Activated CD4-positive, CD25-positive, alpha-beta regulatory T cell treated with anti-CD3 and anti-CD28 coated beads, Interleukin-2, amount 50 U/mL, for 16 hours (primary cell): ENCODE measurements at places on chromosomes 1 and 21.

DNA sequence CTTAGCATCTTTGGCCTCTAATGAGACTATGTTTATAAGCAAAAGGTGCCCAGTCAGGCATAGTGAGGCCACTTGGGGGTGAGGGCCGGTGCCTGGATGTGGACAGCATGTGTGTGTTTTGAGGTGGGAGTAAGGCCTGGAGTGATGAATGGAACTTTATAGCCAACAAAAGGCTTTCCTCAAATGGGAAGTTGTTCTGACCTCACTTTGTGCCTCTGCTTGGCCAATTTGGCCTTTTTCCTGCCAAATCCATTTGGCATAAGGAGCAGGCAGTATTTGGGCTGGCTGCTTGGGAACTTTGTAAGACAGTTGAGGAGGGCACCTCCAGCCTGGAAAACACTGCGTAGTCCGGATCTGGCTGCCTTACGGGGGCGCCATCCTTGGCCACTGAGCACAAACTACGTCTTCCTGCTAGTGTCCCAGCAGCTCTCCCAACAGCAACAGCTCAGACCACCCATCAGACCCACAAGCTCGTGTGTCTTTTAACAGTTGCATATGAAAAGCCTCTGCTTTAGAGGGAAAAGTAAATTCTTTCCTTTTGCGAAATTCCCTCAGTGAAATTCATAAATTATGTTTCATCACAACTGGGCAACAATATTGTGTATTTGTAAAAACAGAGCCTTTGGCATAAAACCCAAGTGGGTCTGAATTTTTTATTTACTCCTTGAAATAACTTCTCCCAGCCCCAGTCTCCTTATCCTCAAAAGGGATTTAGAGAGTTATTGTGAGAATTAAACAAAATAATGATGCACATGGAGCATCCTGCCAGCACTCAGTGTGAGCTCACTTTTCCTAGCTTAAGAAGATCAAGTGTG lies 322.9 kb downstream of the DISC1 start:
- DNase-seq: no peak

GRCh38 chr1:84303314-84303830 lies 1.9 kb downstream of the SAMD13 start:
- DNase-seq: no peak

DNA sequence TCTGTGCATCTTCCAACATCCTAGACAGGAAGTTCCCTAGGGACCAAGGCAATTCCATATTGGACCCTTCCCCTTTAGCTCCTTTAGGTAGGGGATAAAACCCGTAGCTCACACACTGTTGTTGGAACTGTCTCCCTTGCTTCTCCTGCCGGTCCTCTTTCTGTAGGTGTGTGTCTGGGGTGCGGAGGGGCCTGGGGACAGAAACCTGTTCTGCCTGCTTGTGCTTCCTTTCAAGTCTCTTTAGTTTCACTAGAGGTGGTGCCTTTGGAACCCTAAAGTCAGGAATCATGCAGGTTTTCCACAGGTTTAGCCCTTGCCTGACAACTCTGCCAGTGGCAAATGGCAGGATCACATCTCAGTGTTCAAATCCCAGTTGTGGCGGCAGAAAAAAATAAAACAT lies 74.6 kb upstream of the PTGFRN start:
- no peak for DNase-seq

DNA sequence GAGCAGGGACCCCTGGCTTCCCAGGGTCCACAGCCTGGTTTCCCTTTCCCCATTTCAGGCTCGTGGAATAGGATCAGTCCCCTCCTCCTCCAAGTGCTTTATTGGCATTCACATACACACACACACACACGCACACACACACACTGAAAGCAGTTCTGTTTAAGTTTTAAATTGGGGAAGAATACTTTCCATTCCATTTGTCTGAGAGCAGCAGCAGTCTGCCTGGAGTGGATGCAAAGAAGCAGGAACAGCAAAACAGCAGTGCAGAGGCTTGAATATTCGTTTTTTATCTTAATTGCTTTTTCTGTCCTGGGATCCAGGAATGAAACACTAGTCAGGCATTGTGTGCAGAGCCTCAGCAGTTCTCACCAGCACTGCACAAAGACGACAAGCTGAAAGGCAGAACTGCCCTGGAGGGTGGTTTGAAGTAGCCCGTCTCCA lies 7.1 kb downstream of the CYB561D1 start:
- no peak for DNase-seq

- DNase-seq: no peak
Measured at GRCh38 chr1:34262023-34262853, 85.5 kb downstream of the C1orf94 start.

DNA sequence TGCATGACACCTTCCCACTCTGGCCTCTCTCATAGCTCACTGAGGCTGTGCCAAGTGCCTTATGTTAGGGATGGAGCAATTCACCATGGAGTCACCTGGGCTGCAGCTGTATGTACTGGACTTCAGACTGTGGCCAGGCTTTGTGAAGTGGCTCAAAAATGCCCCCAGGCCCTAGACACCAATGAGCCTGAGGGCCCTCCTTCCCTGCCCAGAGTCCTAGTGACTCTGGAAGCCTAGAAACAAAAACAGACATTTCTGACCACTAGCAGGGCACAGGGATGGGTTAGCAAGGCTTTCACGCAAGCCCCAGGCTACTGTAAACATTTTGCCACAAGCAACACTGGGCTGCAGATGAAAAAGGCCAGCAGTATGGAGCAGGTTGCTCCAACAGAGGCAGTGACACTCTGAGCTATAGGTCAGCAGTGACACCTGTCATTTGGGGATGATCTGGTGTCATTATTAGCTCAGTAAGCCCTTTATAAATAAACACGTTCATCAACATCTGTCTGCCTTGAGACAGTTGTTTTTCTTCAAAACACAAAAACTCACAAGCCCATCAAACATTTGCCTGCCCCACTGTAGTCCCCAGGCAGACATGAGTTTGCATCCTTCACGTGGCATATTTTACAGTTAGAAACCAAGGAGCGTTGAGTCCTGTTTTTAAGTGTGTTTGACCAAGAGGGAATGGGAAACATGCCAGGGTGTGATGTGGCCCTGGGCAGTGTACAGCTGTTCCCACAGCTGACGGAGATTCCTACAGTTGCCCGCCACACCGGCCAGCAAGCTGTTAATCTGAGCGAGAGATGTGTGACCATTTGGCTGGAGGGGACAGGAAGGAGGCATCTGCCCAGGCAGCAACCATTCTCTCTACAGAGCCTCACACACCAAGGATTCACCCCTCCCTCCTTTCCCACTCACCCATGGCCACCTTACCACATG lies 66.8 kb downstream of the KCNN3 start:
- no peak for DNase-seq

DNA sequence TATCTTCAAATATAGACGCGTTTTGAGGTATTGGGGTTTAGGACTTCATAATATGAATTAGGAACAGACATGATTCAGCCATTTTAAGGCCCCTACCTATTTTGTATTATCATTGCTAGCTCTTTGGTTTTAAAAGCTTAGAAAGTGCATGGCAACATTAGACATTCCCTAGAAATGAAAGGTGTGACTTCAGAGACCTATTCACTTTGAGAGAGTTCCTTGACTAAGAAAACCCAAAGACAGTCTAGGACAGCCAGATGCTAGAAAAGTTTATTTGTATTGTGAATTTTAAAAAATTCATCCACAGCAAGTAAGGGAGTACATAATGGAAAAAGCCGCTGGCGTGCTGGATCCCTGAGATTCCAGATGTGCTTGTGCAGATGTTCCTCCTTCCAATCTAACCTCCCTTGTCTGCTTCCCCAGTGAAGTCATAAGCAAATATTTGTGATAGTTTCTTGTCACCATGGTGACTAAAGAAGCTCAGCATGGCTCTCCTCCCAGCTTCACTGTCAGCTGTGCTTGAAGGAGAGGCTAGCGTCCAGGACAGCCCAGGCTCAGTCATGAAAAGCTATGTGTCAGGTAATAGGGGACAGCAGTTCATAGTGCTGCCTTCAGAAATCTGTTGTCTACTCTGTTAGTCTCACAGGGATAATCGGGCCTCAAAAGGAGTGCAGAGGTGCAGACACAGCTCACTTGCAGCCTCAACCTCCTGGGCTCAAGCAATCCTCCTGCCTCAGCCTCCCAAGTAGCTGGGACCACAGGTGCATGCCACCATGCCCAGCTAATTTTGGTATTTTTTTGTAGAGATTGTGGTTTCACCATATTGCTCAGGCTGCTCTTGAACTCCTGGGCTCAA lies 34.8 kb downstream of the KPNA6 start:
- DNase-seq: no peak
